Activated CD4-positive, CD25-positive, alpha-beta regulatory T cell treated with anti-CD3 and anti-CD28 coated beads, Interleukin-2, amount 50 U/mL, for 72 hours (primary cell): ENCODE measurements at places on chromosomes 6 and 20.

DNA sequence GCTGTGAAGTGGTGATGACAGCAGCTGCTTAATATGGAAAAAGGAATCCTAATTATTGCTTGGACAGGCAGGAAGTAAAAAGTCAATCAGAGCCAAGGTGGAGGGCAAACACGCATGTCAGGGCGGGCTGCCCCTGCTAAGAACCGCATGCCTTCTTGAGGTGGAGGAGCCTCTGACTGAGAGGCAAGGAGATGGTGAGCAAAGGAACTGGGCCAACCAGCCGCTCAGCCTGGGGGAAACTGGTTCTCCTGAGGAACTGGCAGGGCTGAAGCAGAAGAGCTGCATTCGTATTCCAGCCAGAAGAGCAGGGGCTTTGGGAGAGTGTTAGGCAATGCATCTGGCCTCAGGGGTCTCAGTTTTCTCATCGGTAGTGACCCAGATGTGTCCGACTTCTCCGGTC lies 13.1 kb upstream of the MLN start:
- DNase-seq: no peak

DNA sequence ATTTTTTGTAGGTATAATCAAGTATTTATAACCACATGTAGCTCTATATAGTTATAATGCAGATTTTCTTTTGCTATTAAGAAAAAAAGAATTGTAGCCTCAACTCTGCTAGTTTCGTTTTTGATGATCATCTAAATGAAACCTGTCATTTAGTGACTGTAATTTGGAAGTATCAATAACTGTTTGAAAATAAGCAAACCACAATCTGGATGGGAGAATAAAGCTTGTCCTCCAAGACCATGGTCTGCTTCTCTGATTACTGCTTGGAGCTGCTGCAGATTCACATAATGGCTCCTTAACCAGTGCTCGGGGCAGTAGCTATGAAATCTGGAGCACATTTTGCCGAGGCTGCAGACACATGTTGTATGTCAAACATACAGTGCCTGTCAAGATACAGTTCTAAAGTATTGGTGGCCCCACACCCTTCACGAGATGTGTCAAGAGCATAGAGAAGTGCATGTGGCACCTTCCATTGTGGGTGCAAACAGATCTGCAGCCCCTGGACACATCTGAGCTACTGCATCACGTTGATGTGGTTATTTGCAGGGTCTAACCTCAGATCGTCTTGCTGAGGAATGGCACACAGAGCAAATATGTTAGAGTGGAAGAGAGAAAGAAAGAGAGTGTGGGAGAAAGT lies 255.7 kb upstream of the SUPT3H start:
- no peak for DNase-seq

GRCh38 chr6:90003069-90003795 lies 109.0 kb downstream of the GJA10 start:
- no peak for DNase-seq

DNA sequence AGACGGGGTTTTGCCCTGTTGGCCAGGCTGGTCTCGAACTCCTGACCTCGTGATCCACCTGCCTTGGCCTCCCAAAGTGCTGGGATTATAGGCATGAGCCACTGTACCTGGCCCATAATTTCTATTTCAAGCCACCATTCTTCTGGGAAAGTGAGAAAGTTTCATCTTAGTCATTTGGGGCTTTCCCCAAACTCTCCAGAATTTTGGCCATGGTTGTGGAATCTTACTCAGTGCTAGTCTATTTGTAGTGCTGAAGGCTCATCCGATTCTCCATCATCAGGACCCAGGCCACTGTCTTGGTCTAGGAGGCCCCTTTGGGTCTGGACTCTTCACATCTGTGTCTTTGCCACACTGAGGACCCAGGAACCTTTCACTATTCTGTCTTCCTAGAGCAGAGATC lies 164.9 kb downstream of the EYA2 start:
- no peak for DNase-seq

DNA sequence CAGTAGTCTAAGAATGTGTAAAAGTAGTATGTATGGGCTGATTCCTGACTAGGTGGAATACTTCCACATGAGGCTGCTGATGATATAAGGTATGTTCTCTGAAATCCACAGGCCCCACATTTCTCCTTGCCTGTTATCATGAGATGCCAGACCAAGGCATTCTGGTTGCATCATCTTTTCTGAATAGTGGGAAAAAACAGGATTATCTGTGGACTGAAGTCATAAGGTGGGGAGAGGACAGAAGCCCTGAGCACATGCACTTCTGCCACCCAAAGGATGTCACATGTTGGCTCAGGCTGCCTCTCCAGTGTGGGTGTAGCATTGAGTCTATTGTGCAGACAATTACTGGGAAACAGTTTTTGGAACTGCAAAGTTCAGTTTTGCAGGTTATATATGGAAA lies 184.5 kb upstream of the RAB32 start:
- no peak for DNase-seq

DNA sequence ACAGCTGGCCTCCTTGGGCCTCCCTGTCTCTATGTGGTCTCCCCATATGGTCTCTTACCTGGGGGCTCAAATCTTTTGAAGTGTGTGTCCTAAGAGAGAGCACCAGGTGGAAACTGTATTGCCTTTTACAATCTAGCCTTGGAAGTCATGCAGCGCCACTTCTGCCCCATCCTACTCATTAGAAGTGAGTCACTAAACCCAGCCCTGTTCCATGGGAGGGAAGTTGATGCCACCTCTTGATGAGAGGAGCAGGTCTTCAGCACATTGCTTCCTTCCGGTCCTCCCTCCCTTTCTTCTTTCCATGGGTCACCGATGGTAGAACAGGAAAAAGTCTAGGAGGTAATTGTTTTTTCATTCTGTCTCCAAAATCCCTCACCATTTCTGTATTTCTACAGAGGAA lies 156.3 kb downstream of the FOXA2 start:
- no peak for DNase-seq
